Left ventricle myocardium superior (tissue), 1 donor: ENCODE measurements at places on chromosomes 16 and 17.

DNA sequence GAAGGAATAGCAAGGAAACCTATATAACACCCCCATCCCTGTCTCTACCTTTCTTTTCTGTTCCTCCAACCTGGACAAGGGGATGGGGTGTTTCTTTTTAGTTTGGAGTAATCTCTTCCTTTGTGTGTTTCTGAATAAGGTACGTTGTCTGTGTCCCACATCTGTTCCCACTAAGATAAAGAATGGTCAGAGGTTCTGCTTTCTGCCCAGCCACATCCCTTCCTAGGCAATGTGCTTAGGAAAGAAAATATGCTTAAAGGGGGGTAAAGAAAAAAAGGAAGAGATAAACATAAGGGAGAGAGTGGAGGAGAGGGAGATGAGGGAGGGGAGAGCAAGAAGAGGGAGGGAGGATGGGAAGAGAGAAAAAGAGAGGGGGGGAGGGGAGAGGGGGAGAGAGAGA, 35.1 kb downstream of the SLC6A2 start:
- no peak for DNase-seq

DNA sequence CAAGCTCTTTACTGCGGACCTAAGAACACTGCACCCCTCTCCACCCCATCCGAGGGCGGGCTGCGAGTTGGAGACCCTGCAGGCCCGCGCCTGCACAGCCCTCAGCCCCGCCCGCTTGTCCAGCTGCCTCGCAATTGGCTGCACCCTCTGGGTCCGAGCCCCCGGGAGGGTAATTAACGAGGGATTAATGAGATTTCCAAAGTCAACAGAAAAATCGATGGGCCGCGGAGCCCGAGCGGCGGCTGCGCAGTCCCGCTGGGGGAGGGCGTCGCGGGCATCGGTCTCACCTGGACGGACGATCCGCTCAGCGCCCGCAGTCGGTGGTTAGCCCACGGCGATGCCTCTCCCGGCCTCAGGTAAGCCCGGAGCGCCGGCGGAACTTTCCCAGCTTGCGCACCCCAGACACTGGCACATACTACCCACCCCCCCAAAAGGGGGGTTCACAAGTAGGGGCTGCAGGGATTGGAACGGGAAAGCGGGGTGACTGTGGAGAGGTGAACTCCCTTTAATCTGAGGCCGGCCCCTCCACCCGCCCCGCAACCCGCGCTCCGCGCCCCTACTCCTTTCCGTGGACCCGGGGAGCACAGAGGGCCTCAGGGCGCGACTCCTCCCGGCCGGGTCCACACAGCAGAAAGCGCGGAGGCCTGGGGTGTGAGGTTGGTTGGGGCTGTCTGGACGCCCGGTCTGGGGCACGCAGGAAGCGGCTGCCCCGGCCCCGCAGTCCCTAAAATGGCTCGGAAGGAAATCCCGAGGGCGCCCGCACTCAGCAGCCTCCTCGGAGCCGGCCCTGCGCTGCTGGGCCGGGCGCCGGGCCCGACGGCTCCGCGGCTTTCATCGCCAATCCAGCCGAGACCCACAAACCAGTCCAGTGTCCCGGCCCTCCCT, at the start of gene OTOP3:
OTOP3 (plus strand) TSS at position 314 of the 885 bp plus-strand sequence; CDS start at position 338, 24 bp downstream.
- DNase-seq: peak; percentile 23

- DNase-seq: no peak
Observed at GRCh38 chr17:45428931-45429338, 3.7 kb downstream of the ARHGAP27 start.

- DNase-seq: no peak
Observed at GRCh38 chr17:76024353-76024752, 2.8 kb downstream of the EVPL start.

DNA sequence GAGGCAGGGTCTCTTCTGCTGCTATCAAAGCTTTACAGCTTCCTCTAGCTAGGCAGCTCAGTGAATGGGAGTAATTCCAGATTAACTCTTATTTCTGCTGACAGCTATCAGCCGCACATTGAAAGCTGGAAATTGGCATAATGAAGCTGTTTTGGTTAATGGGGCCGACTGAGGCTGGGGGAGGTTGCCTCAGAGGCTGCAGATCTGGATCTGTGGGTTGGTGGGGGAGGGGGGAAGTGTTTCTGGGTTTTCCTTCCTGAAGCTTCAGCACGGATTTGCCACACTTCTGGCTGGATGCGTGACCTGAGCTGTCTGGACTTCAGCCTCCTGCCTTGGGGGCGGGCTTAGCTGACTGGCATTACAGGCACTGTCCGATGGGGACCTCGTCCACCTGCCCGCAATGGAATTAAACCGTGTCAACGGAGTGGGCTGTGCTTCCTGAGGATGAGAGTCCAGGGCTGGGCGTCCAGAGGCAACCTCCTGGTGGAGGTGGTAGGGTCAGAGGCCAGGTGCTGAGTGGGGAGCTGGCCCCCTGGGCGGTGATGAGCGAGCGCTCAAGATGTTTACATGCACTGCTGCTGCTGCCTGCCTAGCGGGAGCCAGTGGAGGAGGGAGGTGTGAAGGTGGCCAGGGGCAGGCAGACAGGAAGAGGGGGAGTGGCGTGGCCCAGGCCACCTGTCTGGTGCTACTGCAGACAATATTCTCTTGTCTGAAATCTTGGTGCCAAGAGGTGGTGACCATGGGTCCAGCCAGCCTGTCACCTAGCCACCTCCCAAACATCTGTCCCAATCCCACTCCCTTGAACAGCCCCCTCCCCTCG, 6.7 kb upstream of the ABCC3 start:
- DNase-seq: no peak
